ENCODE measurements at places on chromosomes 7 and 10.

GRCh38 chr7:110105307-110105706, 985.6 kb upstream of the LRRN3 start:
- DNase-seq = no peak

DNA sequence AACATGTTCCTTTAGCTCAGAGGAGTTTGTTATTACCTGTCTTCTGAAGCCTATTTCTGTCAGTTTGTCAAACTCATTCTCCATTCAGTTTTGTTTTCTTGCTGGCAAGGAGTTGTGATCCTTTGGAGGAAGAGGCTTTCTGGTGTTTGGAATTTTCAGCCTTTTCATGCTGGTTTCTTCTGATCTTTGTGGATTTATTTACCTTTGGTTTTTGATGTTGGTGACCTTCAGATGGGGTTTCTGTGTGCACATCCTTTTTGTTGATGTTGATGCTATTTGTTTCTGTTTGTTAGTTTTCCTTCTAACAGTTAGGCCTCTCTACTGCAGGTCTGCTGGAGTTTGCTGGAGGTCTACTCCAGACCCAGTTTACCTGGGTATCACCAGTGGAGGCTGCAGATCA, 118.6 kb downstream of the PPP1R9A start:
- no peak for DNase-seq

GRCh38 chr7:130114776-130115175, 44.4 kb downstream of the KLHDC10 start:
- no peak for DNase-seq

DNA sequence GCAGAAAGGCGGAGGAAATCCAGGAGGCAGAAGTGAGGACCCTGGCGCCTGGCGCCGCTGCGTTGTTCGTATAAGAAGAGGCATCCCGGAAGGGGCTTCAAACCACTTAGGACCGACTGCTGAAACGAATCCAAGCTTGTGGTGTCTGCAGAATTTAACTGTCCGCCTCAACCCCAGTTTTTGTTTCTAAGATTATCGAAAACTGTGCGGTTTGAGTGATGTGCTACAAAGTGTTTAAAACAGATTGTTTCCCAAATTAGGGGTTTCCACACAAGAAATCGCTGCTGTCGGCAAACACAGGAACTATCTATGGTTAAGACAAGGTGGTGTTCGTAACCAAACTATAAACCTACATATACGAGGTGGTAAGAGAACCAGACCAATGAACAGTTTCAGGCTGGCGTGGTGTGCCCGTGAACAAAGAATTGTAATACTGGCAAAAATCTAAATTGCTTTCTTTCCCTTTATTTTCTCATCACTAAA, 835 bp upstream of the DGKI start:
- peak; percentile 35 for DNase-seq

- DNase-seq = no peak
Measured at GRCh38 chr10:11037991-11038390, 20.3 kb downstream of the CELF2 start.

GRCh38 chr7:137583172-137583571, 239.6 kb upstream of the PTN start:
- DNase-seq = no peak

DNA sequence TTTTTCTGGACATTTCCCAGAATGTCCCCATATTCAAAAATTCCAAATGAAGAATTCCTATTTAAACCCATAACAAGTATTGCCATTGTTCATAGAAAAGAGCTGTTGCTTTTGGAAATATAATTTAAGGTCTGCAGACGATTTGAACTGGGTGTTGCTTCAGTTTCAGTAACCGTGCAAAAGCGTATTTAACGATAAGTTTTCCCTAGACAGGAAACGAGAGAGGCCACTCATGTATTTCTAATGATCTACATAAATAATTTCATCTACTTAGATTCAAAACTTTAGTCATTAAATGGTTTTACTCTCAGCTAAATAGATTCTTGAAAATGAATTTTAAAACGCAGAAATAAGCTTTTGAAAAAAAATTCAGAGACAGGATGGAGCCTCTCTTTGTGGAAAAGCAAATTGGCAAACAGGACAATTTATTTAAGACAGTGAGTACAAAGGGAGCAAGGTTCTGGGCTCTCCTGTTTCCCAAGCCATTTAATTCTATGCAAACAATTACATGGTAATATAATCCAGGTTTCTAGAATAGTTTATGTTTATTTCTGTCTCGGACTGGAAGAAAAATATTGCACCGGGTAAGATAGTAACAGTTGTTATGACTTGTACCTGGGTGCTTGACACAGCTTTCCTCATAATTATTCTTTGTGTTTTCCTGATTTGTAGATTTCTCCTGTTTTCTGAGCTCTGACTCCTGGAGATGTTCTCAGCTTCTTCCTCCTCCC, 263.0 kb downstream of the BAMBI start:
- no peak for DNase-seq

- DNase-seq = no peak
Measured at GRCh38 chr10:3480281-3480989, 304.6 kb downstream of the KLF6 start.

GRCh38 chr10:29612657-29613056, 22.1 kb downstream of the SVIL start:
- no peak for DNase-seq

DNA sequence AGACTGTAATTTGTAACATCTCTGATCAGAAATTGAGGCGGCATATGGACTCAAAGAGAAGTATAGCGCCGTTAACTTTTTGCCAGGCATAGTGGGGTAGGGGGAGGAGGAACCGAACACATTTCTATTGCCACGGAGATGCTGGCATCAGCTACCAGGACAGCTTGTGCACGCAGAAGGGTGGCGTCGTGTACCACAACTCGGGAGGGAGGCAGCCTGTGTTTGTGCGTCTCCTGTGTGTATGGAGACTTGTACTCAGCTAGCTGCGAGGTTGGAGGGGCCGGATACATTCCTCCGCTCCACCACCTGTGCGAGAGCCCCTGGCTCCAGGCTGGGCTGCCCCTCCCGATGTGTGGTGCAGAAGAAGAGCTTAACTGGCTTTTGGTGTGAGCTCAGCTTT, 634.8 kb downstream of the TYW1 start:
- DNase-seq = no peak

DNA sequence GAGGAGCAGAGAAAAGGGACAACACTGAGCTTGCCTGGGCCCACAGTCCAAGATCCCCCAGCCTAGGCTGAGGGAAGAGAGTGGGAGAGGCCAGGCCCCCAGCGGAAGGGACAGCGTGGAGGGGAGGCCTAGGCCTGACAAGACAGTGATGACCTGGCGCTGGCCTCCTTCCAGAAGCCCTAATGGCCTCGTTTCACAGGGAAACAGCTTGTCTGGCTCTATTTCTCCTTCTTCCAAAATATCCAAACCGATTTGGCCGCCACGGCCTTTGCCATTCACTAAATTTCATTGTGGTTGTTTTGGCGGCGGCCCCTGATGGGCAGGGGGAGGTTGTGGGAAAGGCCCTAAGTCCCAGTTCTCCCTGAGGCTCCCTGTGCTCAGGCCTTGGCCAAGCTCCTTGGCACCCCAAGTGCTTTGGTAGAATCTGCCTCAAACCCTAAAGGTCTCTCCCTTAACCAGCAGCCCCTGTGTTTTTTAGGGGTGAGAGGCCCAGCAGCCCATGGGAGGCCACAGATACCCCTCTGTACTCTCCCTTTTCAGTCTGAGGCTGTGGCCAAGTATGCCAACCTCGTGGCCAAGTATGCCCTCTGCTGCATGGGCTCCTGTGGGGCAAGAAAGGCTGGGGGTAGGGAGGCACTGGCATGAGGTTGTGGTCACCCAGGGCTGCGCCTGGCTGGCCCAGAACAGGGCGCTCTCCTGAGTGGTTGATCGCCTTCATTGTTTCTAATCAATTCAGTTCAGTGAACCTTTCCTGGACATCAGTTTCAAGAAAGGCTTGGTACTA, 37.3 kb downstream of the PAX2 start:
- no peak for DNase-seq

GRCh38 chr10:122128357-122128756, 139.4 kb downstream of the TACC2 start:
- no peak for DNase-seq

DNA sequence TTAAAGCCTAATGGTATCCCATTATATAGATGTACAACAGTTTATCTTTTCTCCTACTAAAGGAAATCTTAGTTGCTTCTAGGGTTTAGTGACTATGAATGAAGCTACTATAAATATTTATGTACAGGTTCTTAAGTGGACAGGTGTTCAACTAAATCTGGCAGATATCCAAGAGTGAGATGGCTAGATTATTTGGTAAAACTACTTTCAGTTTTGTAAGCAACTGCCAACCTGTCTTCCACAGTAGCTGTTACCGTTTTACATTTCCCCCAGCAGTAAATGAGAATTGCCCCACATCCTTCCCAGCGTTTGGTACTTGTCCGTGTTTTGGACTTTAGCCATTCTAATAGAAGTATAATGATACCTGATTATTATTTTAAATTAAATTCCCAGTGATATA, 144.9 kb upstream of the MAGI2 start:
- no peak for DNase-seq

GRCh38 chr10:37747081-37747480, 110.3 kb downstream of the ZNF248 start:
- DNase-seq = no peak

DNA sequence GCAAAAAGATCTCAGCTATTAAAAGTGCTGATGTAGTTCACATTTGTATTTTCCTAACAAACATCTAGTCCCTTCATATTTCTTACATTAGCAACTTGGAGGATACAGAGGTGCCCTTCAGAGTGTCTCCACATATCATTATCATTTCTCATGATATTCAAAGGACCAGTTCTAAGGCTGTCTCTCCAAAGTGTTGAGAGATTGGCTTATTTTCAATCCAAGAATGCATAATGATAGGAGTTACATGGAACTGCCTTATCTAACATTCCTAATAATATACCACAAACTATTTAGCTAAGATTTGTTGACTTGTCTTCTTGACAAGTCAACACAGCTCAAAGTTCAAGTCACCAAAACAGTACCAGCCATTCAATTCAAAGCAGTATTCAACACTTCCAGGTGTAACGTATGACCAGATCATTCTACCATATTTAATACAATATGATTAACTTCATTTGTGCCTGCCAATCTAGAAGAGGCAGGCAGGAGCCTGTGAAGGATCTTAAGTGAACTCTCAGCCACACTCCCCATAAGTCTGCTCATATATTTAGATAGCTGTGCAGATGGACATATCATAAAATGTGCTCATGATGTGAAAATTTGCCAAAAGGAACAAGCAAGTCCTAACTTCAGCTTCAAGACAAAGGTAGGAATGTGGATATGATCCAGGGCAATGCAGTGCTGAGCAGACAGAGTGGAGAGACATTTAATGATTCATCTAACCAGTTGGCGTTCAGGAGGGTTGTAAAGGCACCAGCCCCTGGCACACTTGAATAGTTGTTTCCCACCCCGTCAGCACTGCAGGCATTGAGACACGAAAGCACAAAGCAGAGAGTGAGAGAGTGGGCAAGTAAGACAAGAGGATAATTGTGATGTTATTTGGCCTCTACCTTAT, 108.3 kb downstream of the MTERF1 start:
- no peak for DNase-seq

- DNase-seq = no peak
Measured at GRCh38 chr7:139943401-139943800, 114.3 kb downstream of the TBXAS1 start.

GRCh38 chr7:137950967-137951366, 50.9 kb downstream of the CREB3L2 start:
- DNase-seq = no peak

GRCh38 chr7:38660427-38661099, 29.4 kb upstream of the AMPH start:
- no peak for DNase-seq

DNA sequence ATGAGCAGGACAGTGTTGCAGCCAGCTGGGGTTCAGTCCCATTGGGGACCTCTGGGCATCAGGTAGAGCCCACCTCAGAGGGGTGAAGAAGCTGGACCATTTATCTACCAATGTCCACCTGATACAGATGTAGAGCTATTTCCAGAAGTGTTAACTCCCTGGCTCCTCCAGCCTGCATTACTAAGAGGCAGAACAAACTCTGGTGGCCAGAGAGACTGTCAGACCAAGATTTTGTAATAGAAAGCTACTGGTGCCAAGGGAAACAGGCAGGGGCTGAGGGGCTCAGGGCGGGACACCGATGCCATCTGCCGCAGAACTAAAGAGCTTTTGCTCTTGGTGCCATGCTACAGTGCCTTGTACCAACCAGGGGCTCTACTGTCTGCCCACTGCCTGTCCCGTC, 268.2 kb upstream of the HABP2 start:
- no peak for DNase-seq

- DNase-seq = no peak
Measured at GRCh38 chr7:94823947-94824346, 83.4 kb upstream of the PPP1R9A start.

DNA sequence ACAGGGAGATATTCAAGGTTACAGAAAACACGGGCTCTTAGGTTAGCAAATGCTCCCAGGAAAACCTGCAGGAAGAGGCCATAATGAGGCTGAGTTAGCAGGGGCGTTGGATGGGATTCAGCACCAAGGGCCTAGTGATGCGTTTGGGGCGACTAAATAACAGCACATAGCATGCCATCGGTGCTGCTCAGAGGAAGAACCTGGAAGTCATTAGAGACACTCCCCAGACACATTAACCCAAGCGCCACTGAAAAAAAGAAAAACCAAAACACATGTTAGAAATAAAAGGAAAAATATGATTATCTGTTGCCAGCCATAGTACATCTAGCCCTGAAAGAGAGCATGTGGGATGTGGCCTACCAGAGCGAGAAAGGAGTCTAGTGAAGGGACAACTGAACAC, 28.8 kb upstream of the OPALIN start:
- no peak for DNase-seq

DNA sequence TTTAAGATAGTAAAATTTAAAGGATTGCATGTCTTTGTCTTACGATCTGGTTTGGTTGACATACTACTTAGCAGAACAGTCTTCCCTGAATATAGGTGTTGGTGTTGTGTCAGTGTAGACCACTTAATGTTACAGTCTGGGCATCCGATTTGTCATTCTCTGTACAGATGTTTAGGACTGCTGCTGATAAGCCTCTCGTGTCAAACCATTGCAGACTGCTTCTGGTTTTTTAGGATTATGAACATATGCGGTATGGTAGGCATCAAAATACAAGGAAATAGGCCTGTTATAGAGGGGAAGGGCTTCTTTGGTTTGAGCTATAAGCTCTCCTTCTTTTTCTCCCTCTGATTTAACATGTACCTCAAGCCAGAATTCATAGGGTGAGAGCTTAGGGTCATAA, 7.4 kb downstream of the CYP3A43 start:
- DNase-seq = no peak

GRCh38 chr7:66118603-66119002, 4.0 kb downstream of the CRCP start:
- DNase-seq = no peak

DNA sequence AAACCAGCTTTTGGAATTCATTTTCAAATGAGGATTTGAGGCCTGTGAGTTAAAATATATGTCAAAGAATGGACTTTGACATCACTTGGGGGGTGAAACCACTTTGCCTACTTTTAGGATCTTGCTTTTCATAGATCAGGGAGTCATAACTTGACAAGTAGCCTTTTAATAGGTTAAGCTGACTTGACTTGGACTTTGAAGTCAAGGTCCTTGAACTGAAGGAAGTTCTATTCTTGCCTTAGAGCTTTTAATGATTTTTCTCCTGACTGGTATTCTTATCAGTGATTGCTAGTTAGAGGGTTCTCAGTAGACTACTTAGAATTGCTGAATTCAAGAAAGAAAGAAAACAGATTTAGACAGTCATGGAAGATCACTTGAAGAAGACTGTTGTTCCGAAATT, 17.7 kb downstream of the AGR2 start:
- DNase-seq = no peak

GRCh38 chr10:21515361-21516241, 9.9 kb downstream of the SKIDA1 start:
- DNase-seq = no peak

- DNase-seq = peak; percentile 50
Measured at GRCh38 chr10:18501198-18501597, 150.2 kb downstream of the NSUN6 start.

All from GM12878 (cell line).